ENCODE measurements at places on chromosomes 6 and 20.

DNA sequence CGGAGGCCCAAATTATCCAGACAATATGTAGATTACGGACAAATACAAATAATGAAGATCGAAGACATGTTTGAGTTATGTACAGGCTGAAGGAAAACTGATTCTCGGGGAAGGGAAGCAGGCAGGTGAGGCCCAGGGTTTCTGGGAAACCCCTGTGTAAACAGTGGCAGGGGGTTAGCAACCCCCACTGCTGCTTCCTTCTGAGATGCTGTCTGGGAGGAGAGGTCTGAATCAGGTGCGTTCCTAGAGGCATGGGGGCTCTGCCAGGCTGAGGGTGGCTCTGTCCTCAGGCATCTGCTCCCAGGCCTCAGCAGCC lies 7.2 kb upstream of the MDGA1 start:
- DNase-seq, result no peak

GRCh38 chr6:49118478-49118877 lies 344.6 kb downstream of the MMUT start:
- DNase-seq, result no peak

- DNase-seq, result no peak
Observed at GRCh38 chr20:19799325-19799724, 41.3 kb downstream of the RIN2 start.

DNA sequence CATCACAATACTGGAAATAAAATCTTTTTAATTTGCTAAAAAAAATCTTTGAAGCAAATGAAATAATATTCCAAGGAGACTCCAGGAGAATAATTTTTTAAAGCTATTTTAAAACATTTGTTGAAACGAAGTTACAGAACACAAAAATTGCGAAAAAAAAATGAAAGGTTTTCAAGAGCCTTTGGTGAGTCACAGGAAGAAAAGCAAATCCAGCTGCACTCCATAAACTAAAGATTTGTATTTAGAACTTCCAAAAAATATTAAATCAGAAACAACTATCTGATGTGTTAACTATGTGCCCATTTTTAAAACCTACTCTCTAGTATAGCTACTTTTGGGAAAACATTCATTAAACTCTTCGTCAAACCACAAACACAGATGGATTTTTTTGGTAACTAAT lies 23.6 kb downstream of the PDSS2 start:
- no peak for DNase-seq

DNA sequence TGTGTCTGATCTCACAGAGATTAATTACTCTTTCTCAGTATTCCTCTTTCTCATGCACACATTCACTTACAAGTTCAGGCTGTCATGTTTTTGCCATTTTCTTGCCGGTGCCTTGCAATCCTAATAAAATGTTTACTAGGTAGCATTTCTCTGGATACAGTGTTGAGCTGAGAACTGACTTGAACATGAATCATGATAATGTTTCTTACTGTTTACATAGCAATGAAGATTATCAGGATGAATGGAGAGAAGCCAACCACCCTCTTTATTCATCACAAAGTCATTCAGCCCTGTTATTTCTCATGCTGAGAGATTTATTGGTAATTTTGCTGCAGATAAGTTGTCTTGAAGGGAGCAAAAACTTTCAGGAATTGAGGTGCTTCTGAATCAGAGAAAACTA lies 185.5 kb upstream of the ECI2 start:
- DNase-seq, result no peak

GRCh38 chr6:119544325-119545175 lies 195.0 kb upstream of the MAN1A1 start:
- DNase-seq, result no peak

DNA sequence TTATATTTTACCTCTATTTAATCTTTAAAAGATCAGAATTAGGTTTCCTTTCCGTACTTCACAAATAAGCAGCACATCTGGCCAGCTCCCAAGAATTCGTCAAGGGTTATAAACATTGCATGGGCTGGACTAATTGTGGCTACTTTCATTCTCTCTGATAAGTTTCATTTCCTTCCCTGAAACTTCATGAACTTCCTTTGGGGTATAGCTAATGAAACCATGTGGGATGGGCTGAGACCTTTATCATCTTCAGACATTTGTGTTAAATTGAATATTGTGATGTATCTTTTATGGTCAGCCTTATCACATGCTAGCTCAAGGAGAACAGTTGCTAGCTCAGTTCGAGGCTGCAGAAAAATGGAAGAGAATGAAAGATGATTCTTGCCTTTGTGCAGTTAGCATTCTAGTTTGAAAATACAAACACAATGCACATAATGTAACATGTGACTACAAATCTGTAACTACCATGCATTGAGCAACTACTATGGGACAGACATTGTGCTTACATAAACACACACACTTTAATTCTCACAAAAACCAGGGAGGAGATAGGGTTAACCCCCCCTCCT lies 1.7 kb upstream of the GMPR start:
- no peak for DNase-seq
